ENCODE measurements at places on chromosomes 5 and 9. TPM values are rescaled to one million over a fixed set of nuclear protein-coding genes. Genes with fewer than 3 reads are reported as not detected.

Gene COL23A1
- 0.33 TPM for total RNA-seq

DNA sequence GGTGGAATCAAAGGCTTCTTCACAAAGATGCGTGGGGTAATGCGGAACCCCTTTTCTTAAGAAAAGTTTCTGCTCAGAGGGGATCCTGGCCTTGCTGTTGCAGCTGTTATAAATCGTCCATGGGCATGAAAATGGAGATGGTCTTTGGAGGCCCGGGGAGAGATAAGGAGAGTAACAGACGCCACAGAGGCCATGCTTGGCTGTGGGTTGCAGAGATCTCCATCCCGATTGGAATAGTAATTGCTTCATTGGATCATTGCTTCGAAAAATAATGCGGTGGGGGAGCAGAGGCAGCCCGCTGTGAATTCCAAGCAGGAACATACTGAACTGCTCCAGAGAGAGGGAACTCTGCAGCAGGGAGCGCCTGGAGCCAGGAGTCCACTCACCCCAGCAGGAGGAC, 55.5 kb downstream of the C5orf15 start:
- DNase-seq, result no peak

DNA sequence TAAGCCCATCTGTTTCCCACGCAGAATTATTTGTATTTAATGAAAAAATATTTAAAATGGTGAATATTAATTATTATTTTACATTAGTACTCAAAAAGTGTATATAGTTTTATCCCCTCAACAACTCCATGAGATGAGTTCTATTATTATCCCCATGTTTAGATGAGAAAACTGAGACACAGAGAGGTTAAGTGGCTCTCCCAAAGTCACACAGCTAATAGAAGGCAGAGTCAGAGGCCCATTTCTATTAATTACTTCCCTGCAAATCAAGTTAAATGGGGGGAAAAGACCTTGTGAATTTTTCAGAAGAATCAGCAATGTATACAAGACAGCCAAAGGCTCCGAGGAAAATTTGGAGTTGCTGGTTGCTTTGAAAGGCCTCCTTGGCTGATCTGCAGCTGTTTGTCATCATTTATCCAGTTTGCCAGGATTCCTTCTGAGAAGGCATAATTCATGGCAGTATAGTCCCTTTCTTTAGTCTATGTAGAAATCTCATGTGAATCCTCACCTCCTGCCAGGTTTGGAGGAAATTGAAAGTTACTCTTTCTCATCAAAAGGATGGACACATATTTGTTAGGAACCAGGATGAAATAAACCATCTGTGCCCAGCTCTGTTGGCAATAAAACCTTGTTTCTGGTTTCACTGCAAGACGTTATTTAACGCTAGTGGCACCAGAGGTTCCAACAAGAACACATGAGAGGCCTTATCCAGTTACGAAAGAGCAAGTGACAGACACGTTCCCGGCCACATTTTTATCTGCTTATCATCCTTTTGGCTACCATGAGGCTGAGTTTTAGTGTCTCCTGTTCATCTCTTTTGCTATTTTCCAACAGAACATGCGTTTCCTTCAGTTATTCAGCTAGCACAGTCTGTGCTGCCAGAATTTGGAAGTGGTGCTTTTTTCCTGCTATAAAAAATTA, 621 bp downstream of the FYB1 start:
- peak; percentile 45 for DNase-seq

GRCh38 chr5:132498686-132499271, 8.2 kb upstream of the IRF1 start:
- DNase-seq, result no peak

GRCh38 chr5:56615361-56616153, 199.8 kb upstream of the MAP3K1 start:
- DNase-seq, result no peak
